ENCODE measurements at places on chromosomes 5 and 9.

DNA sequence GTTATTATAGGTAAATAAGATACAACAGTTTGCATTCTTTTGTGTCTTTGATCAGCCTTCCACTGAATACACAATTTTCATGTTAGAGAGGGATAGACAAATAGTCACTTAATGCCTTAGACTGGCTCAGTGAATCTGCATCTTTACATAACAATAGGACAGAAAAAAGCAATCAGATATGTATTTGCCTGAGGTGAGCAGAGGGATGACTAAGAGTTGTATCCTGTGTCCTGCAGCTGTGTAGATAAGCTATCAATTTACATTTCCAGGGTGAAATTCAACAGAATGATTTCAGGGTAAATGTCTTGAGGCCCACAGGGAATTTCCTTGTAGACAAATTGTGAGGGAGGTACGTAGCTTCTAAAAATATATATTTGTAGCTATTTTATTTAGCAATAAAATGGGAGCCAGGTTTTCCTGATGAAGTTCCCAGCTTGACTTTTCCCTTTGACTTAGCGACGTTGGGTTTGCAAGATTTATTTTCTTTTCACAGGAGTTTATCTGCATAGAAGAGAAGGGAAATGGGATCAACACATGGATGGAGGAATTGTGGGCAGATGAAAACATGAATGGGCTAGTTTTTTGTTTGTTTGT is 586.1 kb upstream of the CDH6 start:
- DNase-seq = no peak

DNA sequence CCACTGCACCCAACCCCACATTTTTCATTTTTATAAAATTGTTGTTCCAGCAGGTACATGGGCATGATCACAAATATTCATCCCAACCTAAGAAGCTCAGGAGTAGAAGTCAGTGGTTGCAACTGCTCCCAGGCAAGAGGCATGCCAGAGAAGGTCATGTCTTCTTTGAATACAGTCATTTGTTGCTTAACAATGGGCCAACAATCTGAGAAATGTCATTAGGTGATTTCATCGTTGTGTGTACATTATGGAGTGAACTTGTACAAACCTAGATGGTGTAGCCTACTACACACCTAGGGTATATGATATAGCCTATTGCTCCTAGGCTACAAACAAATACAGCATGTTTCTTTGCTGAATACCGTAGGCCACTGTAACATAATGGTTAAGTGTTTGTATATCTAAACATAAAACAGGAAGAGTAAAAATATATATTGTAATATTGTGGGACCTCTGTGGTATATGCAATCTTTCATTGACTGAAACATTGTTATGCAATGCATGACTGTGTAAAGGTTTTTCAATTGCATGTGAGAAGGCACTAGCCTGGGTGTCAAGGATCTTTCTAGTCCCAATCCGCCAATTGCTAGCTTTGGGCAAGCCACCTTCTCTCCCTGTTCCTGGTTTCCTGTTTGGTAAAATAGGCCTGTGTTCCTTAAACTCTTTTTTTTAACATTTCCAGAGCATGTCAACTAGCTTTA is 27.6 kb downstream of the ATP10B start:
- no peak for DNase-seq

- no peak for DNase-seq
Measured at GRCh38 chr9:123339666-123340510, 16.1 kb upstream of the CRB2 start.

- no peak for DNase-seq
Measured at GRCh38 chr5:171871711-171872110, 86.1 kb downstream of the SMIM23 start.

DNA sequence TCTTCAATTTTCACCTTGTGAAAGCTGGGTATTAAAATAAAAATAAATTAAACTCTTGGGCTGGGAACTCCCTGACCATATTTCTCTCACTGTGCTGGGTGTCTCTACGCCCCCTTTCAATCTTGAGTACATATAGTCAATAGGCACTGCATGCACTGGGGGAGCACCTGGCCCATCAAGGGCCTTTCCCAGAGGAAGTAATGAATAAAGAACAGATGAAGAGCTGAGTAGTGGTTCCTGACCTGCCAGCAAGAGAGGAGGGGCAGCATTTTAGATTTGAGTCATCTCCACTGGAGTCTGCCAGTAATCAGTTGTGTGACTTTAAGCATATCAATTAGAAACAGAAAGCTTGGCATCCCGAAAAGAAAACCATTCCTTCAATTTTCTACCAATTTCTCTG is 6.2 kb downstream of the MAPKAP1 start:
- no peak for DNase-seq

GRCh38 chr5:128587275-128587674 is 49.2 kb upstream of the FBN2 start:
- no peak for DNase-seq

- no peak for DNase-seq
Measured at GRCh38 chr5:10329820-10330481, 22.2 kb upstream of the CMBL start.

DNA sequence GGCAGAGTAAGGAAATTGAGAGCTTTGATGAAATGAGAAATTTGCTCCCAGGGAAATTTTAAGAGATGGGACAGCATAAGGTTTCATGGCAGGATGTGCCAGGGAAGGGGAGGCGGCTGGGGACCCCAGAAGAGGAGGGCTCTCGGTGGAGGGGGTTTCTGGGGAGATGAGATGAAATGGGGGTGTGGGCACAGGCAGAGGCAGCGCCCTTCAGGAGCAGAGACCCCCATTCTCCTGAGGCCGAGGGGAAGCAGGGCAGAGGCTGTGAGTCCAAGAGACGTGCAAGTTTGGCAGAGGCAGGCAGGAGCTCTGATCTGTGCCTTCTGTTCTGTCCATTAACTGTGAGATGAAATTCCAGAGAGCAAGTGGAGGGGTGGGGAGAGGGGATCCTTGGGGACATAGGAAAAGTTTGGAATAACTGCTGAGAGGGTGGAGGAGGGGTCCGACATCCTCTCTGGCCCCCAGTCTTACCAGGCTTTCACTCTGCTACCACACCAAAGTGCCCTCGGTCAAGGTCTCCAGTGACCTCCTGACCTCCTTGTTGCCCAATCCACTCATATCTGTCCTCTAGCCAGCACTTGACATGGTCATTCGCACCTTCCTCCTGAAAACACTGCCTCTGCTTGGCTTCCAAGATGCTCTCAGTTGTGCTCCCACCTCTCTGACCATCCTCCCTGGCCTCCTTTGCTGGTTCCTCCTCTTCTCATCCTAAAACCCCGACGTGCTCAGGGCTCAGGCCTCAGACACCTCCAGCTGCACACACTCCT is 108.1 kb upstream of the MVB12B start:
- DNase-seq = no peak

DNA sequence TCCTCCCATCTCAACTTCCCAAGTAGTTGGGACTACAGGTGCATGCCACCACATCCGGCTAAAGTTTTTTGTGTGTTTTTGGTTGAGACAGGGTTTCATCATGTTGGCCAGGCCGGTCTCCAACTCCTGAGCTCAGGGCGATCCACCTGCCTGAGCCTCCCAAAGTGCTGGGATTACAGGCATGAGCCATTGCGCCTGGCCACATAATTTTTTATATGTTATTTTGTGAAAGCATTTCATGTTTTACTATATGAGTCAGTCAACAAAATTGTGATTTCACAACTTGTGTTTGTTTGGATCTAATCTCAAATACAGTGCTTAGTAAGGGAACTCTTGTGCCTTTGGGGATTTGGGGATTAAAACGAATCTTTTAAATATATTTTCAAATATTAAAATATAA is 20.0 kb upstream of the FAM120AOS start:
- no peak for DNase-seq

DNA sequence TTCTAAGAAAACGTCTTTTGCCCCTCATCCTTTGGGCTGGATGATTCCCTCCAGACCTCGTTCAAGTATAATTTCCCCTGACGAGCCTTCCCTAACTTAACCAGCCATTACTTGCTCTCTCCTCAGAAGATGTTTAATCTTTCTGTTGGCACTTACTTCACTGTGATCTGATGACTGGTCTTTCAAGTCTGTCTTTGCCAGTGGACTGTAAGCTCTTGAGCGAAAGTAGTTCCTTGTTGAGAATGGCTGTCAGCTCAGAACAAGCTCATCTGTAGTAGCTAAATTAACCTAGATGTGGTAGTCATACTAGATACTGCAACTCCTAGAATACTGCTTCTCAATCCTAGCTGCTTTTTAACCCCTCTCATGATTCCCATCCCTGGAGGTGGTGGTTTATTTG is 125.0 kb downstream of the AOPEP start:
- no peak for DNase-seq

DNA sequence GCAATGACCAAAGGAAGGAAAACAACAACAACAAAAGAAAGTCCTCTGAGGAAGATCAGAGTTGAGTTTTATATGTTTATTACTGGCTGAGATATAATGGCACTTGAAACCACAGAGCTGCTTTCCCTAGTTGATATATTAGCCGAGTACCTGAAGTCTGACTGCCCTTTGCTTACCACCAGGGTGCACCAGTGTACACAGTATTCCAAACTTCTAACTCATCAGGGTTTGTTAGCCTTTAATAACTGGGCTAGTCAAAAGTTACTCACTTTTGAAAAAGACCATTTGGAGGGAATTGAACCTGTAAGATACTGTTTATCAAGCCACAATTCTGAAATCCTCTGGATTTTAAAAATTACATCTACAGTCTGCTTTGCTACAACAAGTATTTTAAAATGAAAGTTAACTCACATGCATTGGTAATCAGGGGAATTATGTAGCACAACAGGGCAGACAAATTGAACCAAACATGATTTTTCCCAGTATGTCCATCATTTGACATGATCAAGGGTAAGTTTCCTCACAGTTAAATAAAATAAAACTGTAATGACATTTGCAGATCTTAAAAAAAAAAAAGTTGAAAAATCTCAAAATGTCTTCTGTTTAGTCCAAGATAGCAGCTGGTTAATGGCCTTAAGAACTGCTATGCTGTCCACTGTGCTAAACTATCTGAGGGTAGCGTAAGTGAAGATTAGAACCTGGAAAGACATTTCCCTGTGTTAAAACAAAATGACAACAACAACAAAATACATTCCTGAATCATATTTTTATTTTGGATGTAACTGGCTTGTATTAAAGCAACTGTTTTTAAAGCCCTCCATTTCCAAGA is 57.3 kb upstream of the C6 start:
- DNase-seq = no peak

GRCh38 chr9:133273098-133273497 is 1.9 kb downstream of the ABO start:
- DNase-seq = no peak

DNA sequence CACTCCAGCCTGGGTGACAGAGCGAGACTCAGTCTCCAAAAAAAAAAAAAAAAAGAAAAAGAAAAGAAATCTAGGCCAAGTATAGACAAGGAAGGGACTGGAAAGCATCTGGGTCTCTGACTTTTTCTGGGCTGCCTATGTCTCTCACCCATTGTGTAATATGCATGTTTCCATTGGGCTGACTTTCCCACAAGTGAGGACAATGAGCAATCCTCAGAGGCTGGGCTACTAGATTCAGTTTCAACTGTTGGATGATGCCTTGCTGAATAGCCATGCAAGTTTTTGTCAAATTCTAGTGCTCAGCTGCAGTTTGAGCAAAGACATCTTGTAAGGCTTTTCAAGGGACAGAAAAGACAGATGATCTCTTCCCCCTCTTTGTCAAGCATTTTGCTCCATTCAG is 82.1 kb downstream of the PHAX start:
- DNase-seq = no peak

GRCh38 chr9:110911659-110912418 is 126.4 kb downstream of the LPAR1 start:
- DNase-seq = no peak

GRCh38 chr5:158543539-158544387 is 556.0 kb downstream of the EBF1 start:
- DNase-seq = no peak

GRCh38 chr9:132753593-132753880 is 83.3 kb downstream of the GTF3C4 start:
- no peak for DNase-seq

DNA sequence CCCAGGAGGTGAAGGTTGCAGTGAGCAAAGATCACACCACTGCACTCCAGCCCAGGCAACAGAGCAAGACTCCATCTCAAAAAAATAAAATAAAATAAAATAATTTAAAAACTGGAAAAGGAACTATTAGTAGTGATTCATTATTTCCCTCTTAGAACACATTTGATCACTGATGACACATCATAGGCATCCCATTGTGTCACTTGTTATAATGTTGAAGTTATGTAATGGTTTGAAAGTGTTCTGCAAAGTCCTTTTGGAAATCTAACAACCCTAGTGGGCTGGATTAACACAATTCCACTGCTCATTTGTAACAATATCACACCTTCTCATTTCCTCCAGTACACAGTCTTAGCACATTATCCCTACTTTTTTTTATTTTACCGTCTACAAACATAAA is 81.8 kb upstream of the LMNB1 start:
- DNase-seq = no peak

GRCh38 chr5:94761055-94761454 is 142.6 kb downstream of the SLF1 start:
- no peak for DNase-seq

GRCh38 chr5:175257128-175257846 is 186.7 kb downstream of the DRD1 start:
- DNase-seq = no peak

- DNase-seq = no peak
Measured at GRCh38 chr9:127112056-127112455, 10.4 kb downstream of the ANGPTL2 start.

GRCh38 chr5:14793851-14794250 is 77.7 kb downstream of the ANKH start:
- DNase-seq = no peak

DNA sequence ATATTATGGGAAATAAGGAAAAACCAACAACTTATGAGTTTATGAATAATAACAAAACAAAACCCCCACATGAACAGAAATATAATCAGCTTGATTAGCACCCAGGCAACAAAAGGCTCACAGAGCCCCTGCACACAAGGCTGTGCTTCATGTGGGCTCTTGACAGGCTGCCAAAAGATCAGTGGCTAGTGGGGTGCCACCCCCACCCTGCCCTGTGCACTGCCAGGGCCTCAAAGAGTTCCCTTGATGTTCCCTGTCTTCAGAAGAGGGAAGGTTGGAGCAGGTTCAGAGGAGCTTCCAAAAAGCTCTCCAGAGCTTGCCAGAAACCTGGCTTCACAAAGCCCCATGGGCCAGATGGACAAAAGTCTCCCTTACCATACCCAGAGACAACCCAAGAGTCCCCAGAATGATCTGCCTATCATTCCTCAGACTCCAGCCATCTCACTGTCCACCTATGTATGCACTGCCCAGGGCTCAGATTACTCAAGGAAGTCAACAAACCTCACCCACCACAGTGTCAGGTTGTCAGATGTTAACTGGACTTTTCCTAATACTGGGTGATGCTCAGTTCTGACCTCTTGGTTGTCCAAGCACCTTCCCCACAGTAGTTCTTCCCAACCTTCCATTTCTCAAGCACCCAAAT is 87.5 kb downstream of the SIL1 start:
- DNase-seq = no peak
